KG1 (cell line): ENCODE measurements at places on chromosomes 1 and 21.

- no peak for DNase-seq
Measured at GRCh38 chr1:243883551-243883950, 33.5 kb upstream of the AKT3 start.

GRCh38 chr1:227886503-227886961, 61.2 kb downstream of the WNT9A start:
- DNase-seq: no peak

DNA sequence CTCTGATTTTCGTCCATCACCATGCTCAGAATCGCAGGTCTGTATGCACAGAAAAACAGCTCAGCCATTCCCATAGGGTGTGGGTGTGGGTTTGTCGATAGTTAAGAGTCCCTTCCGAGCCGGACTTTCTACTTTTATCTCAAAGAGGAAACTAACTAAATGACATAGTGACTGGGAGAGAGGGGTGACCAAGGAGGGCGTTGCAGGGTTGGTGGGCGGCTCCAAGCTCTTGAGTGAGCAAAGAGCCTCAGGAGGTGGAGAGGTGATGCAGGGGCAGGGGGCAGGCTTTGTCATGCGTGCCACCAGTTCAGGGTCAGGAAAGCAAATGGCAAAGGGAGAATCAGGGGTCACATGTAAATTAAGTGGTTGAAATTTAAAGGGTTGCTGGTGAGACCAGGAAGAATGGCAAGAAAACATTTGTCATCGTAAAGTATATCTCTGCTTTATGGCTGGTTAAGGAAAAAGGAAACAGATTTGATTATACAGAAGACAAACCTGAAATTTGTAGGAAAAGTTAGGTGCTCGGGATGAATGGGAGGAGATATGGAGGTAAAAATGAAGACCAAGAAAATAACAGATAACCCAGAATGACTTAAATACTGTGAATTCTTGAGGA, 249.0 kb downstream of the SETD4 start:
- no peak for DNase-seq

DNA sequence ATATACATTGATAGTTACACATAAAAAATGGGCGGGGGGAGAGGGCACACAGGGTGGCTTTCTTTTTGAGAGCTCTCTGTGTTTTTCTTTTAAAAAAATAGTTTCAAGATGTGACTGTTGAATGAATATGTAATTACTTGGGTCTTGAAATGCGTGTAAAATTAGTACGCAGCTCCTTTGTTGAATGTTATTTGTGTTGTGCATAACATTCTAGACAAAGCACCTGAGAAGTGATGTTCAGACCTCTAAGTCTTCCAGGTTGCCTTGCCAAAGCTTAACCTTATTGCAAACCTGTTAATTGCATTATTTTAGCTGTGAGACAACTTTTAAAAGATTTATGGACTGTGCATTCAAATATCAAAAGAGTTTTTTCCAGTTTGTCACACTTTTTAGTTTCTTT, 5.4 kb downstream of the PBX1 start:
- DNase-seq: no peak

- no peak for DNase-seq
Measured at GRCh38 chr1:244444854-244445253, 6.9 kb downstream of the ADSS2 start.

- DNase-seq: no peak
Measured at GRCh38 chr1:87686136-87686495, 357.4 kb downstream of the LMO4 start.

DNA sequence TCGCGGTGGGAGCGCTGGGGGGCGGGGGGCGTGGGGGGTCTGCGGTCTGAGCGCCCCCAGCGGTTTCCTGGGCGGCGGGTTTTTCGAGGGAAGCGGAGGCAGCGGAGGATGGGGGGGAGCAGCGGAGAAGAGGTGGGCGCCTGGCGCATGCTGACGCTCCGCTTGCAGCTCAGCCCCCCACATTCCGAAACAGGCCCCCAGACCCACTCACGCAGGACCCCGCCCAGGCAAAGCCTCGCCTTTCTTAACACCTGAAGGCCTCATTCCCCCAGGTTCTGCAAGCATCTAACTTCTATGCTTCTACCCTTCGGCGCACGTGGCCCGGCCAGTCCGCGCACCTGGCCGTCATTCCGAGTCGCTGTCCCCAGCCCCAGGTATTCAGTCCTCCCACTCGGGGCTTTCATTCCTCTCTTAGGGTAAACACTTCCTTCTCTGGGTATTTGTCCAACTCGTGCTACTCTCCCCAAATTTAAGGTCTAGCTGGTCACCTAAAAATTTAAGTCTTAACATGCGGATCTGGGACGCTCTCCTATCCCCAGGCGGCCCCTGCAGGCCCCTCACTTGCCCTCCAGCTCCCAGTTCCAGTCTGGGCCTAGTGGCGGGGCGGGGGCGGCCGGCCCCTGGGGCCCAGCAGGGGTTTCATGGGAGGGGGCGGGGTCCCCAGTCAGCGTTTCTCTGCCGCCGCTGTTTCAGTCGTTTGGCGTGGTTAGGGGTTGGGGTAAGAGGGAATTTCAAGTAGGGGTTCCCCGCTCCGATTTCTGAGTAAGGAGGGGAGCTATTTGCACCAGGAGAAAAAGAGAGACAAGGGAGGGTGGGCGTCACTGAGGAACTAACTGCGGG, 2.8 kb upstream of the ZBTB7B start:
- DNase-seq: peak; percentile 83

DNA sequence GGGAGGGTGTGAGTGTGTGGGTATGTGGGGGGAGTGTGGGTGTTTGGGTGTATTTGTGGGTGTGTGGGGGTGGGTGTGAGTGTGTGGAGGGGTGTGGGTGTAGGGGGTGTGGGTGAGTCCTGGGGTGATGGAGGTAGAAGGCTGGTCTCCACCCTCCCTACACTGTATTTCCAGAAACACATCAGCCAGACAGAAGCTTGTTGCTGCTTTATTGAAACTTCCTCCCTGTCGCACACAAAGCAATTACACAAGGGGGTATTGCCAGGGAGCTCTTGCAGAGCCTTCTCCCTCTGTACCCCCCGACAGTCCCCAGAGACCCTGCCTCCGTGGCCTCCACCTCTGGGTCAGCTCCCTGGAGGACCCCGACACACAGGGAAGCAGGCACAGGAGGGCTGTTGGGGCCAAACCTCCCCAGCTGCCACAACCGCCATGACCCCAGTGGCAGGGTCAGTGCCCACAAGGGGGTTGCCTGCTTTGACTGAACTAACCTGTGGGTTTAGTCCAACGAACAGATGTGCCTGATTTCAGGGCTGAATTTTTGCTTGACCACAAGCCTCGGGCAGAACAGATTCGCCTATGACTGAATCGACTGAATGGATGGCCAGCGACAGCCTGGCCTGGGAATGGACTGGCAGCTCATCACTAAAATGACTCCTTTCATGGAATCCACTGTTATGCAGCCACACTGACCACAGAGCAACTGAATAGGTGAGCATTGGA, 9.1 kb upstream of the MATN1 start:
- no peak for DNase-seq

DNA sequence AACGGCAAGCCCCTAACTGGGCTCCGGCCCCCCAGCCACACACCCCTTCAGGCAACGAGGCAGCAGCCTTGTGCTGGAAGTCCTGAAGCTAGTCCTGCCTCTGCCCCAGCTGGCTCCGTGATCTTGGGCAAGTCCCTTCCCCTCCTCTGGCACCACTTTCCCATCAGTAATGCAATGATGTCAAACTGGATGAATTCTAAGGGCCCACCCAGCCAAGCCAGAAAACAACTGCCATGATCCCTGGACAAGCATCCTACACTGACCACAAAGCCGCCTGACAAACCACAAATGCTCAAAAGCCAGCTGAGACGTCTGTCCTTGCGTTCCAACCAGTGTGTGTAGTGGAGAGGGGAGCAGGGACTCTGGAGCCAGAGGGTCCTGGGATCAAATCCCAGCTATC, 26.8 kb downstream of the IFFO2 start:
- DNase-seq: no peak

DNA sequence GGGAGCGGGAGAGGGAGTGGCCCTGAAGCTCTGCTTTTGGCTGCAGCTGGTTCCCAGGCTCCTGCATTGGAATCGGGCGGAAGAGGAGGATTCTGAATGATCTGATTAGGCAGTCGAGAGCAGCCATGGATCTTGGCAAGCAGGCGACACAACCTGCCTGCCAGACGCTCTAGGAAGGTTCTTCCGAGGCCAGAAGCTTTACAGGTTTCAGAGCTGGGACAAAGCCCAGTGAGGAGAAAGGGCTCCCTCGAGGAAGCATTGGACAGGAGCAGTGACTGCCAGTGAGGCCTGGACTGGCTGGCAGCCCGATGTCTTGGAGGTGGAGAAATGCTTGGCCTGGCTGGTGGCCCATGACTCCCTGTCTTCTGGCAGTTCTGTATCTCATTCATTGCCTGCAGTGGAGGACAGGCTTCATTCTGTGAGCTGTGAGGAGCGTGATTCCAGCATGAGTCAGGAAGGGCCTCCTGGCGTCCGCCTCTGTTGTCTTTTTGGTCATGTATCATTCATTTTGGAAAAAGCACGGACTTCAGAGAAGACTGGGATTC, 132.7 kb upstream of the IPO9 start:
- no peak for DNase-seq

- DNase-seq: no peak
Measured at GRCh38 chr1:29084196-29084521, 39.5 kb downstream of the TMEM200B start.

DNA sequence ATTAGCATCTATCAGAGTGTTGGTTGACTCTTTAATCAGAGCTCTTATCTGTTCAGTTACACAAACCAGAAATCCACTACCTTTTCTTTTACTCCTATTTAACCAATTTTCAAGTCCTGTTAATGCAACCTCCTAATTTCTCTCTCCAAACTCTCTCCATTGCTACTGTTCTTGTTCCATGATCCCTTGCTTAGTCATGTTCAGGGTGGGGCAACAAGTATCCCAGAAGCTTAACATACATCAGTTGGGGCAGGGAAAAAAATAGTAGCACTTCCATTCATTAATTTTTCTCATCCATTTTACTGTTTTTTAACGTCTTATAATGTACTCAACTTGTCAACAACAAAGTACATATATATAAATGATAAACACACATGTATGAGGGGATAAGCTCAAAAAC, 111.2 kb upstream of the LBR start:
- DNase-seq: no peak

- DNase-seq: no peak
Measured at GRCh38 chr1:203915811-203916210, 54.4 kb downstream of the SNRPE start.

DNA sequence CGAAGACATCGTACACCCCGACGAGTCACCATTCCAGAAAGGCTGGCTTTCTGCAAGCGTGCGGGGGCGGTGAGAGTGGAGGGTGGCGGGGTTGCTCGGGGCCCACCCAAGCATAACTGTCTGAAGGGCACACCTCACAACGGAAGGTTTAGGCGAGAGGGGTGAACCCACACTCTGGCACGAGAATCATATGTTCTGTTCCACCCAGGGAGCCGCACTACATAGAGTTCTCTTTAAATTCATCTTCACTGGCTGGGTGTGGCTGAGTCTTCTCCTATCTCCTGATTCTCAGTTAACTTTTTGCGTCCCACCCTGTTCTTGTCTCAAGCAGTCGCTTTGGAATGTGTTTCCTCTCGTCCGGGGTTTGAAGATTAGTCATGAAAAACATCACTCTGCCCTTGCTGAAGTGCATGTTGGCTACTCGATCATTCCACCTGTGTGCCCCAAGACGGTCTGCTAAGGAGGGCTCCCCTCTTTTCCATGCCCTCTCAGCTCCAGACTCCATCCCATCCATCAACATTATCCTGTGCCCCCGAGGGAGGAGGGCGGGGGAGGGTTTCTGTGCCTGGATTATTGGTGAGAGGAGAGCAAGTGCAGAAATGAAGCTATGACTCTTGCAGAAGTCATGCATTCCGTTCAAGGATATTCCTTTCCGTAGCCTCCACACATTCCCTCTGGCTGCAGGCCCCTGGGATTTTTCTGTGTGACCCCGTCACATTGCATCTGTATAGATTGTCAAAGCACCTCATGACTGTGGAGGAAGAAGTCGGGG, 53.5 kb upstream of the CD34 start:
- DNase-seq: no peak

- DNase-seq: no peak
Measured at GRCh38 chr1:88847643-88848042, 43.7 kb downstream of the GTF2B start.

GRCh38 chr1:63592536-63593302, 492 bp upstream of the PGM1 start:
- peak; percentile 42 for DNase-seq

DNA sequence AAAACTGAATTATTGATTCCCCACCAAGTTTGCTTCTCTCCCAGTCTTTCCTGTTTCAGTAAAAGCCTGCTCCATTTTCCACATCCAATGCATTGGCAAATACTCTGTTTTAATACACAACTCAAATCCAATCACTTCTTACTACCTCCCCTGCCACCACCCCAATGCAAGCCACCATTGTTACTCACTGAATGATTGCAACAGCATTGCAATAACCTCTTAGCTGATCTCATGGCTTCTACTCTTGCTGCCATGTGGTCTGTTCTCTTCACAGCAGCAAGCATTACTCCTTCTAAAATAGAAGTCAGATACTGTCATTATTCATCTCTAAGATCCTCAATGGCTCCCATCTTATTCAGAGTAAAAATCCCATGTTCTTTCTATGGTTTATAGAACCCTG, 123.4 kb downstream of the ATP6V1G3 start:
- DNase-seq: no peak

DNA sequence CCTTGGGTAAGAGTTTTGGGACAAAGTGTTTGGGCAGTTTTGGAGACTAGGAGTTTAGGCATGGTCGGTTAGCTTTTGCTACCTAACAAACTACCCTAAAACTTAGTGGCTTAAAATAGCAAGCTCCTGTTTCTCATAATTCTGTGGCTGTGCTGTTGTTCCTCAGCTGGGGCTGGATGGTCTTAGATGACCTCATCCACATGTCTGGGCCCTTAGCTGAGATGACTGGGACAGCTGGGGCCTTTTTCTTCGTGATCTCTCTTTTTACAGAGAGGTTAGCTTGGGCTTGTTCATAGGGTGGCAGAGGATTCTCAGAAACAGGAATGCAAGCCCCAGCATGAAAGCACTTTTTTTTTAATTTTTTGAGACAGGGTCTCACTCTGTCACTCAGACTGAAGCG, 6.6 kb downstream of the ATP1A4 start:
- no peak for DNase-seq

GRCh38 chr1:63322114-63322943, at the start of gene FOXD3:
TSS of gene FOXD3 (plus strand) at chr1:63322567. CDS start at chr1:63323059, 492 bp downstream.
- no peak for DNase-seq

GRCh38 chr1:15180189-15180588, 26.6 kb downstream of the TMEM51 start:
- DNase-seq: no peak

DNA sequence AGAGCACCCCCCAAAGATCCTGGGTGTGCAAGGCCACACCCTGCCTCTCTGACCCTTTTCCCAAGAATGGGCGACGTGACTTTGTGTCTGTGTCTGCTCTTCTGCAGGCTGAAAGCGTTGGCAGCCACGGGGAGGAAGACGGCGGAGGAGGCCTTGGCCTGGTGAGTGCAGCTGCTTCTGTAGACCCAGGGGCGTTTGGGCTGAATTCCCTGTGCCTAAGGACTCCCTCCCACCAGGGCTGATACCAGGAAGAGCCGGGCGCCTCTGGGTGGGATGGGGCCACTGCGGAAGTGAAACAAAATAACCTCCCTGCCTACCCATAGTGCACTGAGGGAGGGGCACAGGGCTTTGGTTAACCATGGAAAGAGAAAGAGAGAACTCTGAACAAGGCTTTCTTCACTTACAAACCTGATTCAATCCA, 2.5 kb downstream of the UBASH3A start:
- no peak for DNase-seq
